Stimulated activated CD4-positive, alpha-beta T cell treated with anti-CD3 and anti-CD28 coated beads, Interleukin-1b, Interleukin-23, amount 100 ng/mL, for 48 hours (primary cell): ENCODE measurements at places on chromosomes 2 and 18.

GRCh38 chr2:37080689-37081088 lies 3.5 kb downstream of the HEATR5B start:
- no peak for DNase-seq

GRCh38 chr2:111017034-111017622 lies 103.6 kb upstream of the BCL2L11 start:
- no peak for DNase-seq

DNA sequence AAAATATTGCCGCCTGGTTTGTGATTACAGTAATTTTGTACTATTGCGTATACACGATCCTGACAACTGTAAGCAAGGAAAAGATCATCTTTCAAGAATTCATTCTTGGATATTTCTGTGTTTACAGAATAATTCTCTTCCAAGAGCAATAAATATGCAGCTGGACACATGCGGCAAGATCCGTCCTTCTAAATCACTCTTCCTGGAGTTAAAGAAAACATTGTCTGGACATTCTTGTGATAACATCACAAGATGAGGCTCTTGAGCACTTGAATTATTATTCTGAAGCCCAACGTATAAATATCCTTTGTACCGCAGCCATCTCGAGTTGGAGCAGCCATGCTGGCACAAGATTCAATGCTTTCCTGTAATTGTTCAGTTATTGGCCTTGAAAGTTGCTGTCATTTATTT lies 9.9 kb downstream of the FHL2 start:
- DNase-seq = no peak

DNA sequence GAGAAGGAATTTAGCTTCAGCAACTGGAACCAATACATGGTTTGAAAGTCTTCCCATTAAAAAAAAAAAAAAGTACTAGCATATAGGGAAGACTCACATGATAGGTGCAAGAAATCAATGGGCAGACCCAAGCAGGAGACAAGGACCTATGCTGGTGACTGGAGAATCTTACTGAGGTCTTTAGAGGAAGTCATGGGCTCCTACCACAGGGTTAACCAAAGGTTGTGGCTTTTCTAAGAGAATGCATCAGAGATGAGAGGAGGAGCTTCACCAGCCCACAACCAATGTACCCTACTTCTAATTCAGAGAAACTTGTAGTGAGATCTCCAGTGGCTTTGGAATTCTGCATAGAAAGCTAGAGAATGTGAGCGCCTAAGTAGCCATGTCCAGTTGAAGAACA lies 207.4 kb downstream of the NCKAP5 start:
- DNase-seq = no peak
